CD8-positive, alpha-beta memory T cell (primary cell): ENCODE measurements at places on chromosomes 12 and 14. TPM values are rescaled to one million over a fixed set of nuclear protein-coding genes. Genes with fewer than 3 reads are reported as not detected.

- DNase-seq: no peak
- no peak overlapping the region for H3K27ac ChIP-seq
- no peaks in the 10 kb centered on the region for H3K36me3 ChIP-seq
These were observed 148.0 kb upstream of the FOXN3 start for GRCh38 chr14:89564989-89565388.

DNA sequence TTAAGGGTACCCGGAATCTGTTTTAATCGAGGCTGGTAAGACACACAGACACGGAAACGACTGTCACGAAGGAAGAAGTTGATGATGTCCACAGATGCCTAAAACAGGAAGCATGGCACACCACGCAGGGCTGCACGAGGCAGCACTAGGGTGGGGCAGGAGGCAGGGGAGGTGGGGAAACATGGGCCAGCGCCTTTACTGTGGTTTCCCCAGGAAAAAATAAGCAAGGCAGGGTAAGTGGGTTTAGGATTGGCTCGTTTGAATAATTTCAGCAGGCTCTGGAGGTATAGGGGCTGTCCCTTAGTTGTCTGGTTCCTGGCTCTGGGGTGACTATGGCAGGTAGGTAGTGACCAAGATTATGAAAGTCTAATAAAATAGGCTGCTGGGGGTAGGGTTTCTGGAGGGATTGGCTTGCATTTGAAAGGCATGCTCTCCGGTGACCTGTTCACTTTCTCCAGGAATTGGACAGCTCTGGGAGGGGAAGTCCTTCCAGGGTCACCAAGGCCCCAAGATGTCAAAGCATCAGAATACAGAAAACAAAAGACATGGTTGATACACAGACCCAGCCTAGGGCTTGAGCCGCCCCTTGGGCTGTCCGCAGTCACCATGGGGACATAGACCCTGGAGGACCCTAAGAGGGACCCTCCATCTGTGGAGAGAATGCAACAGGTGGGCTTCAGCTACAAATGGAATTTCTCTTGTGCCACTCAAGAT is 35.3 kb downstream of the MAP1LC3B2 start:
- H3K27me3 ChIP-seq: no peaks in the 10 kb centered on the region
- H3K4me1 ChIP-seq: peaks cover 36% of the 10 kb centered on the region
- H3K27ac ChIP-seq: no peak overlapping the region
- H3K4me3 ChIP-seq: peak overlapping the region; percentile 11
- H3K36me3 ChIP-seq: no peaks in the 10 kb centered on the region

DNA sequence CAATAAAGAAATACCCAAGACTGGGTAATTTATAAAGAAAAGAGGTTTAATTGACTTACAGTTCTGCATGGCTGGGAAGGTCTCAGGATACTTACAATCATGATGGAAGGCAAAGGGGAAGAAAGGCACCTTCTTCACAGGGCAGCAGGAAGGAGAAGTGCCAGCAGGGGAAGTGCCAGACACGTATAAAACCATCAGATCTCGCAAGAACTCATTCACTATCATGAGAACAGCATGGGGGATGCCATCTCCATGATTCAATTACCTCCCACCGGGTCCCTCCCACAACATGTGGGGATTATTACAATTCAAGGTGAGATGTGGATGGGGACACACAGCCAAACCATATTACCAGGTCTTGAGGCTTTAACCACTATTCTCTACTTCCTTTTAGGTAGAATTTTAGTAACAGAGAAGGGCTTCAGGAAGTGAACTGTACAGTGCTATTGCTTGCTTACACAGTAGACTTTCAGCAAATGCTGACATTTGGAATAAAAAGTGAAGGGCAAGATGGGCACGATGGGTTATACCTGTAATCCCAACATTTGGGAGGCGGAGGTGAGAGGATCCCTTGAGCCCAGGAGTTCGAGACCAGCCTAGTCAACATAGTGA is 40.8 kb upstream of the OR4E1 start:
- no peaks in the 10 kb centered on the region for H3K4me1 ChIP-seq
- H3K4me3 ChIP-seq: no peak overlapping the region
- no peak overlapping the region for H3K27ac ChIP-seq

DNA sequence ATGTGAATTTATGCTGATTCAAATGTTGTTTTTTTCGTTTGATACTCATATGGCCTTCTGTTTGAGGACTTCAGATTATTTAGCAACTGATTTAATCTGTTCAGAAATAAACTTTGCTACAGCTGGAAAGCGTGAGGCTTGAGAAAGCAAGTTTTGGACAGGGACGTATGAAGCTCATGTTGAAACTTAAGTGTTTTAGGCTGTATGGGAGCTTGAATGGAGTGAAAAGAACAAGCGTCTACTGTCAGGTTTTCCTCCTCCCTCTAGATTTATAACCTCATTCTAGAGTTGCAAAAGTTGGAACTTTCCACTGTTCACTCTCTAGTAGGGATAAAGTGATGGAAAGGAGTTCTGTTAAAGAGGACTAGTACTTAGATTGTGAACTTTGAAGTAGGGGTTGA is 1.0 kb downstream of the PRPF39 start:
- no peaks in the 10 kb centered on the region for H3K36me3 ChIP-seq
- peak overlapping the region; percentile 90 for H3K4me3 ChIP-seq
- no peaks in the 10 kb centered on the region for H3K27me3 ChIP-seq

DNA sequence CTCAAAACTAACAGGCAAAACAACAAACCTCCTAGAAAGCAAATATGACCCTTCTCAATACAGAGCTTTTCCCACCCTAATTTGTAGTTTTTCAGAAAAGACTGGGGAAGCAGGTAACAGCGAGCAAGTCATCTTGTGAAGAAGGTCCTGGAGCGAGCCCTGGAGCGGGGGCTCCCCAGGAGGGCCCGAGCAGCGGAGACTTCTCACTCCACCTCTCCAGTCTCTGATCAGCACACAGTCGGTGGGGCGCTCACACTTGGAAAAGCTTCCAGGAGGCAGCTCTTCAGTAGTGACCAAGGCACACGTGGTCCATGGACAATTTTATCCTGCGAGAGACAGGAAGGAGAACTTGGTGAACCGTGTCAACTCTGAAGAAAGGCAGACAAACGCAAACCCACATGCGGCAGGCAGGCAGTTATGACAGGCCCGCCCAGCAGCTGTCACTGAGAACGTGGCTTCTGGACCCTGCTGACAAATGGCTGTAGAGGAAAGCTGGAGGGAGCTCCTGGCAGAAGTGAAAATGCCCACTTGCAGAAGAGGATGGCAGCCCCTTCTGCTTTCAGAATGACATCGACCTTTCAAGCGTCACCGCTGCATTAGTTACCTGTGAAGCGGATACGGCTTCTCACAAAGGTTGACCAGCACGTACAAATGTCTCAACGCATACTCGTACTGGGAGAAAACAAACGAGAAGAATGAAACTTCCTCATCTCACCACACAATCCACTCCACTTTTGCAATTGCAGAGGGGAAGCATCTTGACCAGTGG is 44.2 kb downstream of the LGMN start:
- H3K4me3 ChIP-seq: no peak overlapping the region
- H3K4me1 ChIP-seq: no peaks in the 10 kb centered on the region

DNA sequence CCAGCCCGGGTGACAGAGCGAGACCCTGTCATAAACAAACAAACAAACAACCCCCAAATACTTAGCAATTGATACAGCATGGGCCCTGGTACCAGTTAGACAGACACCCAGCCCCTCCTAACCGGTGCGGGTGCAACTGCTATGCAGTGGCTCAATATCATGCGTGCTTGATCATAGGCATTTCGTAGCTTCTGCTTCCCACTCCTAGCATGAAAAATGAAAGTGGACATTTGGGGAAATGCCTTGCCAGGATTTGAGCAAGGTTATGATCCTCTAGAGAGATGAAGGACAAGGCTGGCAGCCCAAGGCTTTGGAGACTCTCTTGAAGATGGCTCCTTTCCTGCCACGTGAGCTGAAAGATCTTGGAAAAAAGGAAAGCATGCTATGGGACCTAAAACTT is 13.7 kb downstream of the FGF6 start:
- no peaks in the 10 kb centered on the region for H3K4me1 ChIP-seq
- H3K27ac ChIP-seq: no peak overlapping the region
- no peak for DNase-seq
- H3K36me3 ChIP-seq: no peaks in the 10 kb centered on the region

DNA sequence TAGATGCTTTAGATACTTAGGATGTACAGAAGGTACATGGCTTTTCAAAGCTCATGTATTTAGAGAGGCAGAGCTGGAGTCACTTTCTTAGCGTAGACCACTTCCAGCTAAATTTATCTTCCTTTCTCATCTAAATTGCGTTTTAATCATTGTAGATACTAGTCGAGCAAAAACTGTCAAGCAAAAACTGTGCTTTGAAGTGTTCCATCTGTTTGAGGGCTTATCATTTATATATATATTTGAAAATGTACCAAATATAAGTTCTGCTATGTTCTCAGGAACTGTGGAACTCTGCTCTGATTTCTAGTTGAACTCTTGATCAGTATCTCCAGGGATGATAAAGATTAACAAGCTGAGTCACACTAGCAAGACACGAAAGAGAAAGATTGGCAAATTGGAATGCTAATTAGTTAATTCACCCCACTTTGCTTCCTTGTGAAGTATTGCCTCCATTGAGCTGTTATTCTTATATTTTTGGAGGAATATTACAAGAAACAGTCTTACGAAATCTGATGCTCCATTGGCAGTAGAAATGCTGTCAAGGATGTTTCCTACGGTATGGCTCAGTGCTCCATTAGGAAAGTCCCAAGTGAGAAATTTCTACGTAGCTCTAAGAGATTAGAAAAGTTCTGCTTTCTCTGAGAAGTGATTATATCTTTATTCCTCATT is 310.7 kb downstream of the AEBP2 start:
- no peak for DNase-seq
- no peaks in the 10 kb centered on the region for H3K4me1 ChIP-seq
- no peaks in the 10 kb centered on the region for H3K27me3 ChIP-seq

DNA sequence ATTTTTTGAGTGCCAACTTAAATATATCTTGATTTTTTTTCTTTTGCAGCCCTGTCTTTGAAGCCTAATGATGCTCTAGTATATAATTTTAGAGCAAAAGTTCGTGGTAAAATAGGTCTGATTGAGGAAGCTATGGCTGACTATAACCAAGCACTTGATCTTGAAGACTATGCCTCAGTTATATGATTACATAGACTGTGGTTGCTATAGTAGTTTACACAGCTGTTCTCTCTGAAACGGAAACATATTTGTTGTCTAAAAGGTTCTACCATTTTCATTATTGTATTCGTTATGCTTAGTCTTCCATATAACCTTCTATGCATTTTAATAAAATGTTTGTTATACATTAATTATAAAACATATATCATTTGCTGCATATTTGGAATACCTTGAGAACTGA is 246.7 kb downstream of the TTC6 start:
- H3K4me1 ChIP-seq: no peaks in the 10 kb centered on the region
- DNase-seq: no peak
- H3K36me3 ChIP-seq: no peaks in the 10 kb centered on the region
- no peak overlapping the region for H3K27ac ChIP-seq
- no peak overlapping the region for H3K4me3 ChIP-seq

DNA sequence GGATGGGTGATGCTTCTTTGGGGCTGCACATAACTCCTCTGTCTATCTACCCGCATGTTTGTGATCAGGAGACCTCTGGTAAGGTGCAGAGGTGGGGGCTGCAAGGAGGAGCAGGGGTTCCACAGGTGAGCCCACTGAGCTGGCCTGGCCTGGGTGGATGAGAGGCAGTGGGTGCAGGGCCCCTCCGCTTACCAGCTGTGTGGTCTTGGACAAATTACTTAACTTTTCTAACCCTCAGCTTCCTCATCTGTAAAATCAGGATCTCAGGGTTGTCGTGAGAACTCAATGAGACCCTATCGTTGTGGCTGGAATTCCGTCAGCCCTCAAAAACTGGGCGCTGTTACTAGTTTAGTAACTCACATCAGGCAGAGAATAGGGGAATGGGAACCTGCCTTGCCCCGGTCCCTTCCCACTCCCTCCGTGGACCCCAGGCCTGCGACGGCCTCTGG is 7.5 kb downstream of the PTPN6 start:
- H3K4me1 ChIP-seq: peaks cover 92% of the 10 kb centered on the region
- no peaks in the 10 kb centered on the region for H3K27me3 ChIP-seq
- H3K4me3 ChIP-seq: peak overlapping the region; percentile 54

GRCh38 chr12:101713059-101713682 is 15.7 kb downstream of the CHPT1 start:
- H3K36me3 ChIP-seq: no peaks in the 10 kb centered on the region
- DNase-seq: no peak
- no peak overlapping the region for H3K27ac ChIP-seq
- H3K27me3 ChIP-seq: no peaks in the 10 kb centered on the region
- H3K4me1 ChIP-seq: peaks cover 4% of the 10 kb centered on the region

DNA sequence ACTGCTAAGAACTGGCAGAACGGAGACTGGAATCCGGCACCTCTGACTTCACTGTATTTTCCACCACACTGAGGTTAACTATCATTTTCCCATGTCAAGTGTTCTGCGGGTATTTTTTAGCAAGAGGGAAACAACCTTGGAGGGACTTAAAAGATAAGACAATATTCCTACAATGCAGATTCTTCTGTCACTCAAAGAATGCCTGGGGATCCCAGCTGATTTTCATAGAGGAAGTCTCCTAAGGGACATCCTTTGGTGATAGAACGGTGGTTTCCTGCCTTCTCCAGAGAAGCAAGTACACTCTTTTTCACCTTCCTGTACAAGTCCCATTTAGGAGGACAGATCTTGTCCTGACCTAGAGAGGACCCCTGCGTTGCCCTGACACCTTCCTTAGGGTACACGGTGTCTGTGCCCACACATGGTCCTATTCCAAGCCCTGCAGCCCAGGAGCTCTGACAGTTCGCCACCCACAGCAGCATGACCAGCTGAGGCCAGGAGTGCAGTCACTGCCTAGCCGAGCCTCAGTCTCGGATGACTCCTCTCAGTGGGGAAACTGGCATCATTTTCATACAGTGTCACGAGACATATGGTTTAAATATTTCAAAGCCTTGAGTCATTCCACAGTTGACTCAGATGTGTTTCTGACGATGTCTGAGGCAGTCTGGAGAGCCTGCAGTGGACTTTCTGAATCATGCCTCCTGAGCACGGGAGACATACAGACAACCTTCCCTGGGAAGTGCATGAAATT is 181.3 kb upstream of the FKBP4 start:
- no peaks in the 10 kb centered on the region for H3K27me3 ChIP-seq
- H3K36me3 ChIP-seq: no peaks in the 10 kb centered on the region
- no peak overlapping the region for H3K27ac ChIP-seq
- no peaks in the 10 kb centered on the region for H3K4me1 ChIP-seq

- peak; percentile 54 for DNase-seq
- H3K27me3 ChIP-seq: no peaks in the 10 kb centered on the region
- peak overlapping the region; percentile 65 for H3K4me3 ChIP-seq
- no peaks in the 10 kb centered on the region for H3K36me3 ChIP-seq
- H3K27ac ChIP-seq: peak overlapping the region; percentile 73
These were observed 36.0 kb downstream of the FMNL3 start for GRCh38 chr12:49671031-49671765.

Gene NCAPD2
- 97.5 TPM for total RNA-seq

Gene CCDC197
- not detected for total RNA-seq

Gene RHEBL1
- total RNA-seq: 10.1 TPM

Gene ZBTB25
- 21.7 TPM for total RNA-seq

Gene ETNK1
- 78.4 TPM for total RNA-seq

Gene CCDC175
- total RNA-seq: not detected

Gene KRT71
- total RNA-seq: not detected
